ENCODE measurements at places on chromosomes 6 and 20.

GRCh38 chr6:84498905-84499304, 265.5 kb downstream of the TBX18 start:
- no peak for DNase-seq
- H3K27me3 ChIP-seq: no peaks in the 10 kb centered on the region
- H3K36me3 ChIP-seq: no peaks in the 10 kb centered on the region
- H3K4me1 ChIP-seq: no peaks in the 10 kb centered on the region
- H3K4me3 ChIP-seq: no peak overlapping the region

GRCh38 chr6:110137924-110138887, 41.3 kb downstream of the WASF1 start:
- H3K4me3 ChIP-seq: no peak overlapping the region
- H3K4me1 ChIP-seq: no peaks in the 10 kb centered on the region
- no peak overlapping the region for H3K27ac ChIP-seq
- H3K27me3 ChIP-seq: peaks cover 4% of the 10 kb centered on the region
- peaks cover 8% of the 10 kb centered on the region for H3K36me3 ChIP-seq

DNA sequence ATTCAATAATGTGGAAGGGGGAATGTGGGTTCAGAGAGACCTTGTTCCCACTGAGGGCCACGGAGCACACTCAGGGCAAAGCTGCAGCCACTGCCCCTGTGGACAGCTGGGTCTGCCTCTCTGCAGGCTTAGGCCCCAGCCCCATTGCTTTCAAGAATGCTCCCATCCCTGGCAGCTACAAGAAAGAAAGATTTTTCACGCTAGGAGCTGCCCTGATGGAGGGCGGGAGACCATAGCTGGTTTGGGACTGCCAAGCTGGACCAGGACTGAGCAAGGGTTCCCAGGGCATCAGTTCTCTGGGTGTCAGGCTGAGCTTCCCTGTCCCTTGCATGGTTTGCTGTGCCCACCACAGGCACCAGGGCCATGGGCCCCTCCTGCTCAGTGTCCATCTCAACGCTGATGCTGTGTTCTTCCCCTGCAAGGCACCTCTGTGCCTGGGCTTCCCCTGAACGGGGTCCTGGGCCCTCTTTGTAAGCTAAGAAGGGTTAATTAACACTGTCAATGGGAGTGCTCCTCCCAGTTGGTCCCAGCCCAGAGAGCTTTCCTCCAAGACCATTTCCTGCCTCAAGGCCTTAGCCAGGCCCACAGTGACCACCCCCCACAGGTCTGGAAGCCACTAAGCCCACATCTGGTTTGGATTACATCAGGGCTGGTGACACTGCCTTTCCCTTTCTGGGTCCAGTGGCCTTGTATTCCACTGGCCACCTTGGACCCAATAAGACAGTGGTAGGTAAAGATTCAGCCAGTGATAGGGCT, 8.4 kb downstream of the FOXS1 start:
- H3K27ac ChIP-seq: no peak overlapping the region
- H3K4me1 ChIP-seq: peaks cover 7% of the 10 kb centered on the region
- DNase-seq: no peak
- no peaks in the 10 kb centered on the region for H3K27me3 ChIP-seq
- H3K36me3 ChIP-seq: no peaks in the 10 kb centered on the region

- peaks cover 18% of the 10 kb centered on the region for H3K27me3 ChIP-seq
- H3K4me1 ChIP-seq: no peaks in the 10 kb centered on the region
- no peak overlapping the region for H3K27ac ChIP-seq
- no peak overlapping the region for H3K4me3 ChIP-seq
Measured at GRCh38 chr6:148316308-148316707, 26.3 kb upstream of the SASH1 start.

Data from stimulated activated naive B cell treated with anti-CD40 and anti-IgM and Interleukin-4, amounts not matched to agents 10 μg/mL and 1 μg/mL and 100 μg/mL, for 72 hours (primary cell).